ENCODE measurements at places on chromosomes 1 and 21.

GRCh38 chr1:240235521-240236288 is 144.0 kb downstream of the FMN2 start:
- no peak for DNase-seq

- DNase-seq = no peak
Measured at GRCh38 chr1:198761859-198762616, 123.2 kb downstream of the PTPRC start.

- DNase-seq = no peak
Measured at GRCh38 chr1:214418391-214418790, 133.0 kb downstream of the PTPN14 start.

DNA sequence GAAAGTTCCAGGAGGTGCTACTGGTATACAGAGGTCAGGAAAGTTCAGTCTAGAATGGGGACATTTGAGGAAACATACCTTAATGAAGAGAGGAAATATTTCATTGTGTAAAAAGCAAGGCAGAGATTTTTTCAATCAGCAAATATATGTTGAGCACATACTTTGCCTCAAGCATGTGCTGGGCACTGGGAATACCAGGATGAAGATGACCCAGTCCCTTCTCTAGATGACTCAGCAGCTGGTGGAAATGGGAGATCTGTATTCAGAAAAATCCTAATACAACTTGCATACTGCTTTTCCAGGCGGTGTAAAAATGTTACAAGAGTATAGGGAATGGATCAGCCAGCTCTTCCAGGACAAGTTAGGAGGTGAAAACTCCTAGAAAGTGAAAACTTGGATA is 229.3 kb downstream of the FGGY start:
- no peak for DNase-seq

DNA sequence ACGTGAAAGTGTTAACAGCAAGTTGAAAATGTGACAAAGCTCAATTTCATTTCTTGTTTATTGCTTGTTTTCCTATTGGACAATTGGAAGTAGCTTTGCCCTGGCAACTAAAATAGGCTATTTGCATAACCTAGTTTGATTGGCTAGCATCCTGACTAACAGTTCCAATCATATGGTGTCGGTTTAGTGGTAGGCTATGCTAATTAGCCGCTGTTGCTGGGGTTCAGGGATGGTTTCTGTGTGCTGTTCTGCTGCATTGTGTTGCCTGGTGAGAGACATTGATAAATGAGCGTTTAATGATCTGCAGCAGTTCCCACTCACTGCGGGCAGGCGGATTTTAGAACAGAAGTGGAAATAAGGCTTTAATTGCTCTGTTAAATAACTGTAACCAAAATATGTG is 68.5 kb downstream of the DYRK1A start:
- peak; percentile 37 for DNase-seq

GRCh38 chr1:235024711-235025421 is 103.8 kb downstream of the TOMM20 start:
- no peak for DNase-seq

DNA sequence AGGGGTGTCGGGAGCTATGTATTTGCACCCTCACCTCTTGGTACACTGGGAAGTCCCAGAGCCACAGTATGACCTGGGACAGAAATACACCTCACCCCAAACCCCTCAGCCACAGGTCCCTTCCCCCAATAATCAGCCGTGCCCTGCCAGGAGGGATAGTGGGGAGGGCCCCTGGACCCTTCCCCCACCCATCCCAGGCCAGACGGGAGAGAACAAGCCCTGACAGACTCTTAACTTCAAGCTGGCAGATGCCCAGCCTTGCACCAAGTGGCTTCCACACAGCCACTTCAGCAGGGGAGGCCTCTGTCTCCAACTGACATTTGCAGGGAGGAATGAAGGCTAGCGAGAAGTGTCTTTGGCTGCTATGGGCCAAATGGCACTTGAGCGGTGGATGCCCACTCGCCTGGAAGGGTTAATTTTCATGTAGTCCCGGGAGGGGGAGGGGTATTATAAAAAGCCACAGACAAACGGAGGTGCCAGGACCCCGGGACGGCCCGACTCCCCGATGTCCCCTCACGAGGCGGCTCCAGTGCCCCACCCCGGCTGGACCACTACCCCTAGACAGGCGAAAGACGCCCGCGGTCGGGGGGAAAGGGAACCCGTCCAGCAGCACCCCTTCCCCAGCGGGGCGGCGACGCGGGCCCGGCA is 495 bp downstream of the SYNC start:
- peak; percentile 69 for DNase-seq

DNA sequence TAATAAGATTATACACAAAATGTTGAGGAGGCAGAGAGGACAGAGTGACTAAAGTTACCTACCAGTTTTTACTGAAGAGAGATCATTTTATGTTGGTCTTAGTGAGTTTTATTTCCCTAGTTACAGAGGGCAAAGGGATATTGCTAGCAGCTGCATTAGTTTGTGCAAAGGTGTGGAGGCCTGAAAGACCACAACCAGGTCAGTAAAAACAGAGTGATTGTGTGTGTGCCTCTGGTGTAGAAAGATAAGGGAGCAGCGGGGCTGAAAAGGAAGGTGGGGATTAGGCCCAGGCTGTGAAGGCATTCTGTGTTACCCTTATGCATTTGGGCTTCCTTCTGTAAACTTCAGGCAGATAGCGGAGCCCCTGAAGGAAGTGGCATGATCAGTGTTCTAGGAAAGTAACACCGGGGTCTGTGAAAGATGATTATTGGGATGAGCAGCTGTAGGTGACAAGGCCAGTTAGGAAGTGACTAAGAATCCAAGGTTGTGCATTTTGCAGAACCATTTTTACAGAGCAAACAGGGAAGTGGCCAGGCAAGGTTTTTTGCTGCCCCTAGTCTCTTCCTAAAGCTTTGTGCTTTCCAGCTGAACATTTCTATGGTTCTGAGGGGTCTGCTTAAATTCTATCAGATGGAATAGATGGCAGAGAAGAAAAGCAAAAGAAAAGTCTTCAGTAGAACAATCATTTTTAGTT is 3.7 kb downstream of the GADD45A start:
- DNase-seq = no peak

DNA sequence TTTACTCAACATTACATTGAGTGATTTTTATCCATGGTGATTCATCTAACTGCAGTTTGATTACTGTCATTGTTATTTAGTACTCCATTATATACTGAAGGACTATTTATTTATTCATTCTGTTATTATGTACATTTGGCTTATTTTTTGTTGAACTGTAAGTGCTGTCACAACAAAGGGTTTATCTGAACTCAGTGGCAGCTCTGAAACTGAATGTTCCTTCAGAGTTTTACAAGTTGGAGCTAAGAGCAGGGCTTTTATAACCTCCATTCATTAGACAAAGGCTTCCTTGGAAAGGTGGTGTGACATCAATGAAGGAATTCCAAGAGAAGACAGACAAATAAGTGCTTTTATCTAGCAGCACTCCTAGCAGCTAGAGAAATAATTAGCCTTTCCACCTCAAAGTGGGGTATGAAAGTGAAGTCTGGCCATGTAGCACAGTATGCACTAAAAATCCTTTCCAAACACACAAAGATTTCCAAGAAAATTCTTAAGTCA is 83.3 kb upstream of the GORAB start:
- no peak for DNase-seq

DNA sequence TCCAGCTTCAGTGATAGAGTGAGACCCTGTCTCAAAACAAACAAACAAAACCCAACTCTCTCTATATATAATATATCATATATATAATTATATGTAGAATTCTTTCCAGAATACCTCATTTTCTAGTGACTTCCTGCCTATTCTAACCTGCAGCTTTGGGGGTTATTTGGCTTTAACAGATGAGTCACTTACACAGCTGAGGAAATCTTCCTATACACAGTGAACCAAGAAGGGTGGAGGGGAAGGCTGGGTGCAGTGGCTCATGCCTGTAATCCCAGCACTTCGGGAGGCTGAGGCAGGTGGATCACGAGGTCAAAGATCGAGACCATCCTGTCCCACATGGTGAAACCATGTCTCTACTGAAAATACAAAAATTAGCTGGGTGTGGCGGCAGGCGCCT is 9.2 kb downstream of the RAB29 start:
- DNase-seq = no peak

GRCh38 chr1:226604560-226605317 is 56.2 kb downstream of the STUM start:
- DNase-seq = no peak

DNA sequence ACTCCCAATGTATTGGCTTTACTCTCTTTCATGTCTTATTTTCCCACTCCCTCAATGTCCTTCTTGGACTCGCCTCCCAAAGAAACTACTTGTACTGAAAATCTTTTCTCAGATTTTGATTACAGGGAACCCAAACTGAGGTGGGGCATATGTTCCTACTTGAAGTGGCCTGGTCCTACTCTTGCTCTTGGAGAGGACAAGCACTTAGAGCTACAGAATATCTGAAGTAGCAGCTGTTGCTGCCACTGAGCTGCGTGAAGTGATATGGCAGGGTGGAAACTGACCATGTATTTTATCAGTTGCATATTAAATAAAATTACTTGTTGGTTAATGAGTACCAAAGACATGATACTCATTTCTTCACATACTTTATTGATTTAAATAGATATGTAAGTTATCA is 129.5 kb downstream of the TSEN15 start:
- DNase-seq = no peak

- DNase-seq = no peak
Measured at GRCh38 chr1:7916501-7916830, 24.2 kb downstream of the TNFRSF9 start.

DNA sequence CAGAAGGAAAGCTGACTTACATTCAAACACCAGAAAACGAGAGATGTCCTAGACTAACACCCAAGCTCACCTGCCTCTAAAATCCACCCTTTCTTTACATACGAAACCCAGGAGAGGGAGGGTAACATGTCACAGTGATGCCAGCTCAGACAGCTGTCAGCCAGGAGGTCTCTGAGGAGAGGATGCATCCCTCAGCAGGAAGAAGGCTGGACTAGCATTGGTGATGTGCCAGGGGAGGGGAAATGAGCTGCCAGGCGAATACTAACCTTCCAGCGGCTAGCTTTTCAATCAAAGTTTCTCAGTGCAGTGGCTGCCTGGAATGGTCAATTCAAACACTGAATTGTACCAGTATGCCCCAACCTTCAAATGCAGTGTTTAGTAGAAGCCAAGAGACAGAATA is 3.6 kb upstream of the UBE2G2 start:
- DNase-seq = no peak

DNA sequence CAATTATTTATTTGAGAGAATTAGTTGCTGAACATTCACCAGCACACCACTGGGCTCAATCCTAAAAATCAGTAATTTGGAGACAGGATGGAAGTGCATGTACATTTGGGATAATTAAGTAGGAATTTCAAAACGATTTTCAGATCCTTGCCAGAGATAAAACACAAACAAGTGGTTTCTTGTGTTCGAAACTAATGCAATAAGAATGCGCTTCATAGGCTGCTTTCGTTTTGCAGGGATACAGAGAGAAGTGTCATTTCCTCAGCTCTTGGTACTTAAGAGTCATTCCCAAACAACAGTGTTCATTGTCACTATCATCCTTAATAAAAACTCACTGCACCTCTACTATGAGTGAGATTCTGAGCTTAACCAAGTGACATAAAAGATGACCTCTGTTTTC is 20.6 kb upstream of the USP24 start:
- no peak for DNase-seq

GRCh38 chr21:44874497-44875315 is 1.2 kb upstream of the PTTG1IP start:
- DNase-seq = peak; percentile 33

GRCh38 chr1:8207202-8207601 is 110.7 kb upstream of the SLC45A1 start:
- no peak for DNase-seq

GRCh38 chr1:65423884-65424572 is 3.6 kb downstream of the LEPR start:
- no peak for DNase-seq

DNA sequence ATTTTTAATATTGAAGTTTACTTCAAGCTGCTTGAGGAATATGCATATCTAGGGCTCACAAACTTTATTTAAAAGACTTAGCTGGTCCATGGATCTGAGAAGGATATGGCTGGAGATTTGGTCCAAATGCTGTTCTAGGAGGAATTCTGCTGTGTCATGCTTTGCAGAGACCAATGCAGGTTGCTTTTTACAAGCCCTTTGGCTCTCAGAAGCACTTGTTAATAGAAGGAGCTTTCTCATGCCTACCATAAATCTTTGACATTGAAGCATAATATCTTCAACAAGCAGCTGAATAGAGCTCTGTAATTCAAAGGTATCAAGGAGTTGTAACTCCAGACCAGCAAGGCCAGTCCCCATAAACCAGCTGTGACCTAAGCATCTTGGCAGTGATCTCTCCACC is 299.1 kb downstream of the HHAT start:
- no peak for DNase-seq

GRCh38 chr1:221315330-221315729 is 426.6 kb downstream of the DUSP10 start:
- DNase-seq = no peak

GRCh38 chr21:16570856-16571255 is 841.1 kb downstream of the USP25 start:
- no peak for DNase-seq

DNA sequence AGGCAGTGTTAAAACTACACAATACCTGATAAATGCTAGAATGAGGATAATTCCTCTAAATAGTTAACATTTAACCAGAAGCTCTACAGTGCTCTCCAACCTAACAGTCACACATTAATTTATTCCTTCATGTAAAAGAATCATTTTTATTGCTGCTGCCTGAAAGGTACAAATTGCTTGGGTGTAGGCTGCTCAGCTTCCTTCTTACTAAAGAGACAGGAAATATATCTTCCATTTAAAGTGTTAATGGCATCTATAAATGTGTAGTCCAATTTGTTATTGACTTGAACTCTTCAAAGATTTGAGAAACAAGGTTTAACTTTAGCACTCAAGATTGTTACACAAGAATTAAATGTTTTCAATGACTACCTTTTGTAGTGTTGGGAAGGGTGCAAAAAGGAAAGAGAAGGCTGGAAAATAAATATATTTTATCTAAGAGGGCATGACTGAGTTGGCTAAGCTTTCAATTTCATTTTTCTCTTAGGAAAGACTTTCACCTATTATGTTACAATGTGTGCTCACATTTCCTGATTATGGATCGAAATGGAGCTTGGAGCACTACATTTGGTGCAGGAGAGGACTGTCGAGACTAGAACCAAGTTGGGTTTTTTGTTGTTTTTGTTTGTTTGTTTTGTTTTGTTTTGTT is 105.5 kb upstream of the CACYBP start:
- DNase-seq = no peak

DNA sequence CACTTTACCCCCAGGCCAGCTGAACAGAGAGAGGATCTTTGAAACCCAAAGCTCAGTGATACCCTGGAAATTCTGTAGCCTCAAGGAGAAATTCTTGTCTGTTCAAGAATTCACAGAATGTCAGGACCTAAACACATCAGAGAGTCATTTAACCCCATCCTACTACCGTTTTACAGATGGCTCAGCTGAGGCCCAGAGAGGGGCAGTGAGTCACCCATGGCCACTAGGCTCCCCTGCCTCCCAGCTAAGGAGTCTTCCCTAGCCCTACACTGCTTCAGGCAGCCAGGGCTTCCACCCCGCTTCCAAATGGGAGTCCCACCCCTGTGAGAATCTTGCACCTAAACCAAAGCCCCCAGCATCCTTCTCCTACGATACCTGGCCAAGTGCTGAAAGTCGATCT is 28.3 kb downstream of the VWA5B1 start:
- DNase-seq = no peak

All from NCI-H1105 treated with DMSO at 0.1 percent for 48 hours (cell line).